ENCODE measurements at places on chromosomes 5 and 9.
A peak's percentile ranks its signal among the peaks of the same experiment; 100 is the strongest.

- no peak for DNase-seq
Measured at GRCh38 chr5:94884311-94884710, 265.8 kb downstream of the SLF1 start.

- DNase-seq, result peak; percentile 7
Measured at GRCh38 chr9:7844242-7844641, 44.7 kb upstream of the DMAC1 start.

GRCh38 chr9:110807956-110808598 lies 139.5 kb downstream of the MUSK start:
- no peak for DNase-seq

DNA sequence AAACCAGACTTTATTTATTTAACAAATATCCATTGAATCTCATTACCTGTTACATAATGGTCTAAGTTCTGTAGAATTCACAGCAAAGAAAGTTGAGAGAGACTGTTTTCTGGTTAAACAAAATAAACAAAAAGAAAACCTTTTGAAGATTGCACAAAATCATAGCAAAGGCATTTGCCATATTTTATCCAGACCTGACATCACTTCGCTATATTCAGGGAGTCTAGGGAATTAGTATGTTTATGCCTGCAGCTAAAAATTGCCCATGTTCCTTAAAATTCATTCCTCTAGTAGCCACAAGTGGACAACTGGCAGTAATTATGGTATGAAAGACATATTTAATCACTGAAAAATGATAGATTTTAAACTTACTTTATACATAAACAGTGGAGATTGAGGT lies 577.0 kb upstream of the DAB2 start:
- DNase-seq, result no peak

DNA sequence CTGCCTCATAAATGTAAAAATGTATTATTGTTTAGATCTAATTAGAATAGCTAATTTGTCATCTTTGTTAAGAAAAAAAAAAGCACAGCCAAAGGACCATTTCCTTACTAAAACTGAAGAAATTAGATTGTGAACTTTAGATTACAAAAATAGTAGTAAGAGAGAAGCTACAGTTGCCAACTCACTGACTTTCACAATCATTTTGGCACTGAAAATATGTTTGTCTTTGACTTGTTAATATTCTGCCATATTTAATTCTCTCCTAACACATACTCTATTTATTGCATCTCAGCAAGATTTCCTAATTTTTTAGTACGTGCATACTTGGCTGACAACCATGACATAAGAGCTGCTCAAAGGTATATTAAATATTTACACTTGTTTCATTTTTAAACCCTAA lies 297.1 kb downstream of the TUSC1 start:
- no peak for DNase-seq

- no peak for DNase-seq
Measured at GRCh38 chr5:2921651-2922050, 170.2 kb upstream of the IRX2 start.

GRCh38 chr5:18702821-18703220 lies 1068.6 kb downstream of the TAF11L14 start:
- no peak for DNase-seq

DNA sequence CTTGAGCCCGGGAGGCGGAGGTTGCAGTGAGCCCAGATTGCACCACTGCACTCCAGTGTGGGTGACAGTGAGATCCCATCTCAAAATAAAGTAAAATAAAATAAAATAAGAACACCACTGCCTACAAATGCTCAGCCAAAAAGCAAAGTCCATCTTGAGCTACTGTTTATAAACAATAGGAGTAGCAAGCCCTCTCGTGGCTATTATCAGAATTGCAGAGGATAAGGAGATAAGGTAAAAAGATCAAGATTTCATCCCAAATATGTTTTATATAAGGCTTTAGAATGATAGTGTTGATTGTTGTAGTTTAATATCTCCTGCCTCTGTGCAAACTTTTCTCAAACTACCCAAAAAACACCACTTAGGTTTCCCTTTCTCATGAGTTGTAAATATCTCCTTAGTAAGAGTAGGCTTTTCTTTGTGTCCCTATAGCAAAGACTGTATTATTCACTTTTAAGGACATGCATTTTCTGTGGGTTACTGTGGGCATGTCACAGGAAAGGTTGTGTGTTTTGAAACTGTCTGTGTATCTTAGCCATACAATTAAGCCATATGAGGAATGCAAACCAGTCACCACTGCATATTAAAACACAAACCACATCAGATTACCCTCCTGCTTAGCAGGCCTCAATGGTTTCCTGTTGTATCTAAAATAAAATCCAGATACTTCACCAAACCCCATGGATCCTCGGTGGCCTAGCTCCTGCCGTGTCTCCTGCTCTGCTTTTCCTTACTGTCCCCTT lies 31.8 kb upstream of the CKS2 start:
- DNase-seq, result peak; percentile 46

- no peak for DNase-seq
Measured at GRCh38 chr5:178231539-178232123, 971 bp downstream of the PHYKPL start.

GRCh38 chr5:34603378-34603777 lies 52.8 kb upstream of the RAI14 start:
- no peak for DNase-seq

- DNase-seq, result no peak
Measured at GRCh38 chr9:20618361-20618802, 3.9 kb downstream of the MLLT3 start.

- DNase-seq, result peak; percentile 47
Measured at GRCh38 chr5:135457424-135458071, 5.4 kb upstream of the TIFAB start.

- no peak for DNase-seq
Measured at GRCh38 chr5:94744906-94745305, 126.4 kb downstream of the SLF1 start.

- DNase-seq, result no peak
Measured at GRCh38 chr5:2178071-2178477, 295.3 kb upstream of the IRX4 start.

- no peak for DNase-seq
Measured at GRCh38 chr9:98391406-98391805, 136.0 kb upstream of the TBC1D2 start.

All from stimulated activated CD4-positive, alpha-beta T cell treated with anti-CD3 and anti-CD28 coated beads, Interleukin-12 subunit alpha, Interleukin-12 subunit beta, amount 100 ng/mL, for 48 hours (primary cell).